ENCODE measurements at places on chromosomes 11 and 22.

- no peak for DNase-seq
Observed at GRCh38 chr11:130051082-130051481, 18.6 kb upstream of the APLP2 start.

GRCh38 chr11:77548552-77549445 is 41.0 kb upstream of the AQP11 start:
- DNase-seq: no peak

GRCh38 chr11:77467993-77468392 is 5.9 kb downstream of the PAK1 start:
- no peak for DNase-seq

GRCh38 chr11:114322934-114323333 is 26.7 kb downstream of the NNMT start:
- DNase-seq: no peak

DNA sequence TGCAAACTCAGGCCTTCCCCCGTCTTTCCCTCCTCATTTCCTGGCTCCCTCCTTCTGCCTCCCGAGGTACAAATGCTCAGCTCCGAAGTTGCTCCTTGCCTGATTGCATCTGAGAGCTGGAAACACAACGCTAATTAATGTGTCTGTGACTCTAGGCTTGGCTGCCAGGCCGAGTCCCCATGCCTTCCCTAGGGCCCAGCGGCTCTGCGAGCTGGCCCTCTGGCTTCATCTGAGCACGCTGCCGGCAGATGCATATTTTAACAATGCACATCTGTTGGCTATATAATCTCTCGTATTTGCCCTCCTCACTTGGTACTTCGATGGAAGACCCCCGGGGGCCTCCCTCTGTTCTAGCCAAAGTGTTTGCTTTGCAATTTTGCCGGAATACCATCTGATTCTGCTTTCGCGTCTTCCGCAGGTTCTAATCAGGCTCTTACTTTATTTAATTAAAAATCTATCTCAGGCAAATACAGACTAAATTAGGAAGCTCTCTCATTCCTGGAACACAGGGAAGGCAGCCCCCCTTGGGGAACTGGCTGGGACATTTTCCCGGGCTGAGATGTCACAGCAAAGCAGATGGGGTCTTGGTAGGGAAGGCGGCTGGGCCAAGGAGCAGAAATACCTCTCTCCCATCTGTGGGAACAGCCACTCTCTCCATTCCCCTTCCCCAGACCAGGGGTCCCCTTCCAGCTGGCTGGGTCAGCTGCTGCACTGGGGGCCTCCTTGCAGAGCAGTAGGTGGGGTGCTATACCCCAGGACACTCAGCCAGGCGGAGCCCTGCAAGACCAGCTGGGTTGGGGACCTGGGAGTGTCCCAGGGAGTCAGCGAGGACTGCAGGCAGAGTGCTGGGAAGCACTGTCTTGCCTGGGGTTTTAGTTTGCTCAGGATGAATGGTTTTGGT is 162.8 kb downstream of the ST3GAL4 start:
- DNase-seq: no peak

DNA sequence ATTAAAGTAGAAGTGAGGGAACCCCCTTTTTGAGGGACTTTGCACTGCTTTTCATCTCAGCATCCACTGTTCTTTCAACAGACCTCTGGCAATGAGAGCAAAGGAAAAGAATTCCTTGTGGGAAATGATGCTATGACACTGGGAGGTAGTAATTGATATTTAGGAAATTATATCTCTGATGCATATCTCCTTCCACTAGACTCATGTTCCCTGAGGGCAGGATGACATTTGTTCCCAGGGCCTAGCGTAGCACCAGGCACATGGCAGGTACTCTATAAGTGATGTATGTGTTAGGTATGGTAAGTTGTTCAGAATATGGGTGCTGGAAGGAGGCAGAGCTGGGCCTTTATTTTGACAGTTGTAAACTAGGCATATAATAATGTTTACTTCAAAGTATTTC is 142.9 kb downstream of the CCDC81 start:
- DNase-seq: no peak

DNA sequence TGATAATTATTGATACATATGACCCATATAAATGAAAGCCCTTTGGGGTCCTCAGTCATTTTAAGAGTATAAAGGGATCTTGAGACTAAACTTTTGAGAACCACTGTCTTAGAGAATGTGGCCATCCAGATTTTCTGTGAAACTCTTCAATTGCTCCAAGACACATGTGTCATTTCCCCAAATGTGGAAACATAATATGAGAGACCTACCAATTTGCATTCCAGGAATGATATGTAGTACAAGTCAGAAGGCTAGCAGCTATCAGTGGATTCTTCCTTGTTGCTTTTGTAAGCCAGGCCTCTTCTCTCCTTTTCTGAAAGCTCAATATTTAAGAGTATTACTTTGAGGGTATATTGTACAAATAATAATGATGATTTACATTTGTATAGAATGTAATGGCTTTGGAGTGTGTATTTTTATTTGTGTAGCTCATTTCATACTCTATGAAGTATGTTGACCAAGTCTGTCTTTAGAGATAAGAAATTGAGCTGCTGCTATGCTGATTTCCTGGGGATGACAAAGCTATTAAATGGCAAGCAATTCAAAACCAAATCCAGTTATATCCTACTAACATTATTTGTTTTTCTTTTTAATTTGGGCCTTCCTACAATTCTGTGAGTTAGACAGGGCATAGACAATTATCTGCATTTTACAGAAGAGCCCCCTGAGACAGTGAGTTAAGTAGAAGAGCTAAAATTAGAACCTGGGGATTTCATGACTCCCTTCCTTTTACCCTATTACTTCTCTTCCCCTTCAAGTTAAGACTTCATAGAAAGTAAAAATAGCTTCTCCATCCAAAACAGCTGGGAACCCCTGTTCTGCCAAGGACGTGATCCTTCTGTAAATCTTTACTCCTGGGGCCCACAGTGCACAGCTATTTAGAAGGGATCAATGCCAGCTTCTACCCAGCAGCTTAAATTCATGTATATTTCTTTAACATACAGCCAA is 131.9 kb downstream of the WNT11 start:
- no peak for DNase-seq

GRCh38 chr11:61352038-61352437 is 9.6 kb downstream of the CYB561A3 start:
- no peak for DNase-seq

DNA sequence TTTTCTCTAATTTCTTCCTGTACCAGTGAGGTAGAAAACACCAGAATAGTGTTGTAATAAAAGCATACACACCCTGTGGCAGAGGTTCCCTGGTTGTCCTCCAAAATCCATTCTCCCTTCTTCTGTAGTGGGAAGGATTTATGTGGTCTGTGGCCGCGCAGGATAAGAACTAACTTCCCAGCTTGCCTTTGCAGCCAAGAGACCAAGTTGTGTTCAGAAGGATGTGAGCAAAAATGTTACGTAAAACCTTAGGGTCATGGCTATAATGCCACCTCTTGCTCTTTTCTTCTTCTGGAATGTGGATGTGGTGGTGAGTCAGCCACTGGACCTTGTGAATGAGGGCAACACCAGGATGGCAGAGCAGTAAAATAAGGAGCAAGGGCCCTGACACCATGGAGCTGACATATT is 28.4 kb downstream of the CCDC90B start:
- no peak for DNase-seq

Data from LNCaP clone FGC (cell line).